ENCODE measurements at places on chromosomes 12 and 14.

GRCh38 chr14:59182641-59183040 lies 5.8 kb upstream of the DAAM1 start:
- DNase-seq: no peak

DNA sequence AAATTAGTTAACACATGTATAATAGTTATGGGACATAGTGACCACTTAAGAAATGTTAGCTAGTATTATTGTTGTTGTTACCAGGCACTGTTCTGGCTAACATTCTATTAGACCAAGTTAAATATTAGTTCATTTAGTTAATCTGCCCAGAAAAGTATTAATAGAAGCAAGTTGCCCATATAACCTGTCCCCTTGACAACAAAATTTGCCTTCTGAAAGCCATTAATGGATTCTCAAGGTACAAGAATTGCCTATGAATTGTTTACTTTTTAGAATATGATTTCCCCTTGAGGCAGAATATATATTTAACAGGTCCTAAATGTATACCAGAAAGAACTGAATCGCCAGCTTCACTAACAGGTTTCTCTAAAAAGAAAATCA lies 167.3 kb upstream of the TMCC3 start:
- DNase-seq: no peak

DNA sequence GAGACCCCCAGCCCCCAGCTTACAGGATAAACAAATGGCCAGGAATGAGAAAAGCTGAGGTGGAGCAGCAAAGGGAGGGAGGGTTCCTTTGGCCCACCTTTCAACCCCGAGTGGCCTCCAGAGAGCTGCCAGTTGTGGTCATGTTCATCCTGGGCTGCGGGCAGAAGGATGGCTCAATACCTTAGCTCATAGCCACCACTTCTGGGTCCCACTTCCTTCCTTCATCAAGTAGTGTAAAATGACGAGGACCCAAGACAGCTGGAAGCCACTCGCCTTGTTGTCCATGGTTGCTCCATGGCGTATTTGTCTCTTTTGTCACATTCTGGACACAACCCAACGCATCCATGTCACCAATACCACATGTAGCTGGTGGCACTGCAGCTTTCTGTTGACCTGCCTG lies 24.2 kb downstream of the CRACR2A start:
- DNase-seq: no peak

DNA sequence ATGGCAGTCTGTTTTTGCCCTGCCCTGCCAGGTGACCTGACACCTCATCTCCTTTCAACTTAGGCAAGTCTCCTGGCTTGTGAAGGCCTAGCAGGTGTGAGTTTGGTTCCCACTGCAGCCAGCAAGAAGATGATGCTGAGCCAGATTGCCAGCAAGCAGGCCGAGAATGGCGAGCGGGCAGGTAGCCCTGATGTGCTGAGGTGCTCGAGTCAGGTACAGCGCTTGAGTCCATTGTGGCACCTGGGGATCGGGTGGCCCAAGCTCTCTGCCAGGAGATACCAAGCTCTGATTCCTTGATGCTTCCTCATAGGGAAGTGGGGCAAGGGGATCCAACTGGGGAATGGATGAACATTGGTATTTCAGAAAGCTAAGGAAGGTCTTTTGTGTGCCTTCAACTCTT lies 4.1 kb upstream of the CSAD start:
- DNase-seq: no peak

DNA sequence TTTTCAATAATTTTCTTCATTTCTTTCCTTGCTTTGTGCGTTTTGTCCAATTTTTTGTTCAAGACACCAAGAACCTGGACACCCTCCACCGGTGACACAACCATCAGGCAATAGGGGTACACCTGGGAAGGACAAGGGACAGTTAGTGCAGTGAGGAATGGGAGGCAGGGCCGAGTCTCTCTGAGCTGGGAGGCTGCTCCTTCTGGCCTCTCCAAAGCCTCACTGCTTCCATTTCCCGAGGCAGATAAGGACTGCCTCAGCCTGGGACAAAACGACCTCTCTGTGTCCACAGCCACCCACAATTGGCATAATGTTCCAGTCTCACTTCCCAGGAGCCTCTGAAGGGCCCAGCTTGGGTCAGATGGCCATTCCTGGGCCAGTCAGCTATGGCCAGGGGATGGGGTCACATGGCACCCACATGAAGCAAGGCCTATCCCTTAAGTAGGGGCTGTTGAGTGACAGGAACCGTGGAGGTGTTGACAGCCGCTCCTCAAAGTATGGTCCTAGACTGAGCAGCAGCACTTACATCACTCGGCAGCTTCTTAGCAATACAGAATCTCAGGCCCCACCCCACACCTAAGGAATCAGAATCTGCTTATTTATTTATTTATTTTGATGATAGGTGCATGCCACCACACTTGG lies 13.6 kb upstream of the MAPKAPK5 start:
- no peak for DNase-seq

GRCh38 chr14:64718762-64719161 lies 14.5 kb downstream of the PLEKHG3 start:
- no peak for DNase-seq

DNA sequence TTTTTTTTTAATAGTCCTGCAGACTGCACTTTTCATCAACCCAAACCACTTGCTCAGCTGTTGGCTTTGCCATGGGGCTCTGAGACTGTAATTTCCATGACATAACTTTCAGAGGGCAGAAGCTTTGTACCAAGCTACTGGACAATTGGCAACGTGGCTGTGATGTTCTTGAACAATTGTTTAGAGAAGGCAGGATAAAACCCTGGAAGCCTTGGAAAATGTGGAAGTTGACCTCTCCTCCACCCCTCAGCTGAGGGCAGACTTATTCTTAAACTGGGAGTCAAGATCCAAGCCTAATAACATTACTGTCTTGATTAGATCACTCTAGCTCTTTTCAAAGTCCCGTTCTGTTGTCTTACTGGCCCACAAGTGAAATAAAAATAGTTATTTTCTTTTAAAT lies 2.2 kb downstream of the OR4E1 start:
- DNase-seq: no peak

DNA sequence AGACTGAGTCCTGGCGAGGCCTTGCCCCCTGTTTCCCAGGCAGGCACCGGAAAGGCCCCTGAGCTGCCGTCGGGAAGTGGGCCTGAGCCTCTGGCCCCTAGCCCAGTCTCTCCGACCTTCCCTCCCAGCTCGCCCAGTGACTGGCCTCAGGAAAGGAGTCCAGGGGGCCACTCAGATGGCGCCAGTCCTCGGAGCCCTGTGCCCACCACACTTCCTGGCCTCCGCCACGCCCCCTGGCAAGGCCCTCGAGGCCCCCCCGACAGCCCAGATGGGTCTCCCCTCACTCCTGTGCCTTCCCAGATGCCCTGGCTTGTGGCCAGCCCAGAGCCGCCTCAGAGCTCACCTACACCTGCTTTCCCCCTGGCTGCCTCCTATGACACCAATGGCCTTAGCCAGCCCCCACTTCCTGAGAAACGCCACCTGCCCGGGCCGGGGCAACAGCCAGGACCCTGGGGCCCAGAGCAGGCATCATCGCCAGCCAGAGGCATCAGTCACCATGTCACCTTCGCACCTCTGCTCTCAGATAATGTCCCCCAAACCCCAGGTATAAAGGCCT lies 10.9 kb downstream of the TNS2 start:
- no peak for DNase-seq

GRCh38 chr14:32698831-32699230 lies 239.8 kb upstream of the NPAS3 start:
- no peak for DNase-seq

DNA sequence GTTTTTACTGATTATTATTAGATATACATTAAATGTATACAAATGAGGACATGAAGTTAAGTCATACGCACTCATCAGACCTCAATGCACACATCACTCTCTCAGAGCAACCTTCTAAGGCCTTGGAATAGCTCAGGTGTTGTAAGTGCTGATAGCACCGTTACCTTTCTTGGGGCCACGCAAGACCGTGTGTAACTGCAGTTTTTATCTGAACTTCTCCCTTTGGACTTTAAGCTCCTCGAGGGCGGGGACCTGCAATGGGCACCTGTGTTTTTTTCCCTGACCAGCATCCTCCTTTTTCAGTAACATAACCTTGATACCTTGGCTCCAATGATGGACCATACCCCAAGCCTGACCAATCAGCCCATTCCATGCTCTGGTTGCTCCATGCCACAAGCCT lies 136.5 kb upstream of the TMCC3 start:
- no peak for DNase-seq

GRCh38 chr12:76810671-76811419 lies 46.9 kb downstream of the ZDHHC17 start:
- DNase-seq: no peak

- no peak for DNase-seq
Measured at GRCh38 chr14:104161602-104162367, 23.4 kb downstream of the KIF26A start.

- DNase-seq: no peak
Measured at GRCh38 chr12:29066011-29066588, 83.0 kb upstream of the FAR2 start.

DNA sequence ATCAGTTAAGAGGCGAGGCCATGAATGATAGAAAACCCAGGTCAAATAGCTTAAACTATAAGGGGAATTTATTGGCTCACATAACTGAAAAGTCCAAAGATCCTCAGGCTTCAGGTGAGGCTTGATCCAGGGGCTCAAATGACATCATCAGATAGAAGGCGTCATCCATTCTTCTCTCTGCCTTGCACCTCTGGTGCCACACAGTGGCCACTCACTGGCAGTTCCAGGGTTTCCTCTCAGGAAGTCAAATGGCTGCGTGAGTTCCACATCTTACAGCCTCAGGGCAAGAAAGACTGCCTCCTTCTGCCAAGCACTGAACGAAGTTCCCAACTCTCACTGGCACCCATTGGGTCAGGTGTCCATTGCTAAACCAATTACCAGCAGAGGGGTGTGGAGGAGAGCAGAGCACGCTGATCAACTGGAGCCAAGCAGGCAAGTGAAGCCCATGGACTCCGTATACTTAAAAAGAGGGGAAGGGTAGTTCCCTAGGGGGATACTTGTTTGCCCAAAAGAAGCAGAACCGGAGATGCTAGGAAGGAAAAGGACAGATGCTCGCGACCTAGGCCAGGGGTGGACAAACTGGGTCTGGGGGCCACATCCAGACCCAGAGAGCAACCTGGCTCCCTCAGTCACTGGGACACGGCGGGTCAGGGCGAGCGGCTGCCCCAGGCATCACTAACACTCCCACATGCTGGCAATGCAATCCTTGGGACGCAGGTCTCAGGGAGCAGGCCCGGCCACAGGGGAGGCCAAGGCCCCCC lies 69.3 kb downstream of the SERPINA3 start:
- no peak for DNase-seq

DNA sequence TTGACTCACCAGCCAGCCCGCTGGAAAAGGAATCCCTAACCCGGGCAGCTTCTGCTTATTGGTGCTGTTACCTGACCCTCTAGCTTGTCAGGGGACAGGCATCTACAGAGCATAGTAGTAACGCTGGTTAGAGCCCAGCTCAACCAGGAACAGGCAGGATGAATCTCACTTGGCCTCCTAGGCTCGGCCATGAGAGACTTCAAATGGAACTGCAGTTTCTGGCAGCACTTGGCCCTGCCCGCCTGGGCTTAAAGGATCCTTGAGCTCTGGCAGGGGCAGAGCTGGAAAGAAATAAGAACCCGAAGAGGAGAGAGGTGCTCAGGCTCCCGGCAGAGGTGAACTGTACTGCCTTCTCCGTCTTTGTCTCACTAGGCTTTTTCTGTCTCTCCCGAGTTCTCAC lies 2.3 kb upstream of the LHX5 start:
- DNase-seq: no peak

- no peak for DNase-seq
Measured at GRCh38 chr12:15984963-15985362, 73.8 kb downstream of the DERA start.

GRCh38 chr14:65940056-65940735 lies 527.7 kb downstream of the FUT8 start:
- no peak for DNase-seq

- DNase-seq: no peak
Measured at GRCh38 chr12:24460506-24460905, 488.4 kb downstream of the BCAT1 start.

- DNase-seq: no peak
Measured at GRCh38 chr12:72281126-72281525, 9.0 kb downstream of the TRHDE start.

GRCh38 chr12:95498968-95499367 lies 25.0 kb downstream of the METAP2 start:
- no peak for DNase-seq

Data from NCI-H1417 treated with DMSO at 0.1 percent for 48 hours (cell line).